Neural crest cell (in vitro differentiated cells): ENCODE measurements at places on chromosomes 3 and 15. TPM values are rescaled to one million over a fixed set of nuclear protein-coding genes. Genes with fewer than 3 reads are reported as not detected.
A peak's percentile ranks its signal among the peaks of the same experiment; 100 is the strongest.

The KCNMB3 gene
- 3.1 and 3.3 TPM in 2 replicates for total RNA-seq

The PLSCR2 gene
- total RNA-seq, result not detected in 2 replicates

The ECE2 gene
- not detected in 2 replicates for total RNA-seq

The CCDC54 gene
- total RNA-seq, result not detected in 2 replicates

The SLCO3A1 gene
- total RNA-seq, result 6.1 and 6.3 TPM in 2 replicates

DNA sequence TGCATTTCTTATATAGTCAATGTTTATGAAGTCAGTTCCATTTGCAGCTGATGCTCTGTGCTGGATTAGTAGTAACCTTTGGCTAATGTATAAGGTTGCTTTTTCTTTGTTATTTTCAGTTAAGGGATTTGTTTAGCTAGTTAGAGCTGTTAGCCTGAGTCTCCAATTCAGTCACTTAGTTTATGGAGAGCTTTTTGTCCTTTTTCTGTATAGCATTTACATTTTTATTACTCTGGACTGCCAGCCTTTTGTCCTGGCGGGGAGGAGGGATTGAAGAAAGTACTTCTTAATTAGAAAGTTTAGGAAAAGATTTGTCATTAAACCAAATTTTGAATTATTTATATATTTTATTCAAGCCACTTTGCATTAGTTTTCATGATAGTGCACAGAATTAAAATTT, 52.0 kb downstream of the DNAJC13 start:
- H3K36me3 ChIP-seq, result peaks cover 34% of the 10 kb centered on the region
- H3K27ac ChIP-seq, result peak overlapping the region; percentile 64
- no peak for DNase-seq
- peaks cover 9% of the 10 kb centered on the region for H3K4me1 ChIP-seq
- no peaks in the 10 kb centered on the region for H3K27me3 ChIP-seq
- H3K4me3 ChIP-seq, result no peak overlapping the region

- no peak for DNase-seq
- H3K4me3 ChIP-seq, result peak overlapping the region; percentile 32
- H3K27ac ChIP-seq, result peak overlapping the region; percentile 68
- H3K4me1 ChIP-seq, result peaks cover 24% of the 10 kb centered on the region
- no peaks in the 10 kb centered on the region for H3K27me3 ChIP-seq
- H3K36me3 ChIP-seq, result no peaks in the 10 kb centered on the region
These were observed 254.7 kb downstream of the SOX2 start for GRCh38 chr3:181966393-181966792.

- peaks cover 11% of the 10 kb centered on the region for H3K4me1 ChIP-seq
- H3K4me3 ChIP-seq, result no peak overlapping the region
These were observed 851.2 kb upstream of the NR2F2 start for GRCh38 chr15:95479308-95479707.

DNA sequence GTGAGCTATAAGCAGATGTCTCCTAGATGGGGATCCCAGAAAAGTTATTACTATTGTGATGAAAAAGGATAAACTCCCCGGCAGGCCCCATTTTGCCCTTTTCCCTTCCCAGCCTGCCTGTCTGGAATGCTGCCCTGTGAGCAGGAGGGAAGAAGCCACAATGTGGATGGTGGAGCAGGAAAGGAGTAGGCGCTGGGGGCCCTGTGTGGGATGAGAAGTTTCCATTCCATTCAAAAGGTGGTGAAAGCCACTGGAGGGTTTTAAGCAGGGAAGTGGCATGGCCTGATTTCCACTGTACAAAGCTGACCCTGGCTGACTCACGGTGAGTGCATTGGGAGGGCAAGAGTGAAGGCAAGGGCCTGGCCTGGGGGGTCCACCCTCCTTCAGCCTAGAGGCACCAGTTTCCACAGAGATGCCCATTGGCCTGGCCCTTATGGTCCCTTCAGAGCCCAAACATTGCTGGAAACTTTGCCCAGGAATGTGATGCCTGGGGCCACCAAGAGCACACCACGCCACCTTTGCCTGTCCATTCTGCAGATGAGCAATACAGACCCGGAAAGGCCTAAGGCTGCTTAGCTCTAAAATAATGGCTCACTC, 206.9 kb downstream of the RPLP1 start:
- no peak overlapping the region for H3K4me3 ChIP-seq
- peaks cover 3% of the 10 kb centered on the region for H3K27me3 ChIP-seq
- no peaks in the 10 kb centered on the region for H3K36me3 ChIP-seq
- DNase-seq, result no peak

DNA sequence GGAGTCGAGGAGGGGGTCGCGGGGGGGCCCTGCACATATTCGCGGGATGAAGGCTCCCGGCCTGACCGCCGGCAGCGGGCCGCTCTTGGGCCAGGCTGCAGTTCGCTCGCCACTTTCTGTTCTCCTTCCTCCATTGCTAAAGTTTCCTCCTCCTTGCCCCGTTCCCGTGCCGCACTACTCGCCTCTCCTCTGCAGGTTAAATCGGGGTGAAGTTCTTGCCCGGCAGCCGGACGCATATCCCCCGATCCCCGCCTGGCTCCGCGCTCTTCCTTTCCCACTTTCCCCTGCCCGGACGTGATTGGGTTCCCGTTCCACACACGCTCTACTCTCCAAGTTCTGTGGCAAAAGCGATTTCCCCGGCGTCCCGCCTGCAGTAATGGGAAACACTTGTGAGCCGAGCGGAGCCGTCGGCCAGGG, 556 bp downstream of the CRYBG3 start:
- peaks cover 59% of the 10 kb centered on the region for H3K27me3 ChIP-seq
- peak overlapping the region; percentile 95 for H3K27ac ChIP-seq
- peaks cover 21% of the 10 kb centered on the region for H3K4me1 ChIP-seq
- DNase-seq, result peak; percentile 27
- peak overlapping the region; percentile 94 for H3K4me3 ChIP-seq

- H3K4me1 ChIP-seq, result peaks cover 41% of the 10 kb centered on the region
- DNase-seq, result no peak
- no peaks in the 10 kb centered on the region for H3K36me3 ChIP-seq
- H3K27me3 ChIP-seq, result peaks cover 18% of the 10 kb centered on the region
These were observed 1.6 kb upstream of the SEMA3B start for GRCh38 chr3:50267280-50267913.
